ENCODE measurements at places on chromosomes 1 and 21.

DNA sequence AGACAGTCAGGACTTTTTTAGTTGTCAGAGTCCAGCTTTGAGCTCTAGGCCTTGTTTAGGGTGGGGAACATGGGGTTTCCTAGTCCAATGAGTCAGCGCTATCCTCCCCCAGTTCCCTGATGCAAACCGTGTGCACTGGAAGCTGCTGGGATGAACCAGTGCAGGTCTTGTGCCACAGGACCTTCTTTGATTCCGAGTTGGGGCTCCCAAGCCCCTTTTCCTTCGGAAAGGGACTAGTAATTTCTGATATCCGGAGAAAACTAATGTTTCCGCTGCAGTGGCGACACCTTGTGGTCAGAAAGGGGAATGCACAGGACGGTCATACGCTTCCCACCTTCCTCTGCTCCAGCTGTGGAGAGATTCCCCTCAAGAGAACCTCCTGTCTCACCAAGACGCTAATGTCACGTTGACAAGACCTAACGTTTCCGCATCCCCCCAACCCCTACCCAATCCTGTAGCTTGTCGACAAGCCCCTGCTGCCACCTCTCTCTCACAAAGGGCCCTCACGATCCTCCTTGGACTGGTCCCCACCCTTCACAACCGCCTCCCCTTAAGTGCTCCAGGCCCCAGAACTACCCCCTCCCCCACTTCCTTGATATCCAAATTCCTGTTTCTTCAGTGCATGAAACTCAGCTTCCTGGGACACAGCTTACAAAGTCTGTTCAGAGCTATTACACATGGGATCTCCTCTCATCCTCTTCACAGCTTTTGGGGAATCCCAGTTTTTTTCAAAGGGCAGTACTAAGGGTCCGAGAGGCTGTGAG, 30.9 kb downstream of the GPA33 start:
- peak; percentile 55 for DNase-seq

- DNase-seq, result no peak
These were observed 2.1 kb upstream of the CAPN9 start for GRCh38 chr1:230745071-230745470.

- DNase-seq, result no peak
These were observed 45.9 kb downstream of the GPR88 start for GRCh38 chr1:100583827-100584226.

DNA sequence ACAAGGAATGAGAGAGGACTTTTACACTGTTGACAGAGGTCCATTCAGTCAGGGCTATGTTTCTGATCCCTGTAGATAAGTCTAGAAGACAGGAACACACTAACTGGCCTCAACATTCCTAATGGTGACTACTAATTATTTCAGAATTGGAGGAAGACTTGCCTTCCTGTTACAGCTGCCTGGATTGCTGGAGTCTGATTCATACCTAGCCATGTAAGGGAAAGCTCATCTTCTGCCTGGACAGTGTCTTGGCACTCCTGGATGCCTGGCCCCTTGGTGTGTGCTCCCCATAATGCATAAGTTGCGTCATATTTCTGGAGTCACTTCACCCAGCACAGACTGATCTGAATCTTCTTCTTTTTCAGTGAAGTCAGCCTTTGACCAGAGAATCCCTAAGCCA, 326.0 kb upstream of the RUNX1 start:
- peak; percentile 95 for DNase-seq

DNA sequence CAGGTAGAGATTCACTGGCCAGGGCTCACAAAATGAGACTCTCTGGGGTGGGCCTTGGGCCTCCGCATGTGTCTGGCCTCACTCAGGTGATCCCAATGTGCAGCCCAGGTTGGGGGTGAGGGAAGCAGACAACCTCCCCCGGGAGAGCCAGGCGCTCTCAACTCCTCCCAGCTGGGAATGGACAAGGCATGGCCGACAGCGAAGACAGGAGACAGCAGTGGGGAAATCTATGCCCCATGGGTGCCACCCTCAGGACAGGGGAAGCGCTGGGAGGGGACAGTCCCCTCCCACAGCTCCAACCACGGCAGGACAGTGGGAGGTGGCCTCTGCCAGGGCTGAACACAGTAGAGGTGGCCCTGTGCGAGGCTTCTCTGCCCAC, 47.7 kb downstream of the PRDM15 start:
- DNase-seq, result no peak

DNA sequence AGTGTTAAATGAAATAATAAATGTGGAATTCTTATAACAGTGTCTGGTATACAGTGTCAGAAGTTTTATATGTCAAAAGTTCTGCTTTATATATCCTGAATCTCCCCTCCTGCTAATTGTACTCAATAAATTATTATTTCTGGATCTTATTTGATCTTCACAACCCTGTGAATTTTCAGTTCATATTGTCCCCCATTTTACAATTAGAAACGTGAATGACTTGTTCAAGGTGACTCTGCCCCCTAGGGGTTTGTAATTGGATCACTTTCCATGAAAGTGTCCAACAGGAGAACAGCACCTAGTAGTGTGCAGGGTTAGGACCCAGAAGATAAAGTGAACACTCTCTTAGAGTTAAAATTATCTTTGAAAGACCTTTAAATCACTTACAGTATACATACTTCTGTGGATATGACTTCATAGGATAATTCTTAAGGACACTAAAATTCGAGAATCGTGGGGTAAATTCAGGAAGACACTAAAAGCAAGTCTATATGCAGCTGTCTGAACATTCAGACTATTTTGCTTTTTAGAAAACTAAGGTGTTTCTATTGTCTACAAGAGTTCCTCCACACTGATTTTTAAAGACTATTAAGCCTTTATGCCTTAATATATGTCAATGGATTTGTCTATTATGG, 4.5 kb upstream of the DDR2 start:
- DNase-seq, result peak; percentile 50

DNA sequence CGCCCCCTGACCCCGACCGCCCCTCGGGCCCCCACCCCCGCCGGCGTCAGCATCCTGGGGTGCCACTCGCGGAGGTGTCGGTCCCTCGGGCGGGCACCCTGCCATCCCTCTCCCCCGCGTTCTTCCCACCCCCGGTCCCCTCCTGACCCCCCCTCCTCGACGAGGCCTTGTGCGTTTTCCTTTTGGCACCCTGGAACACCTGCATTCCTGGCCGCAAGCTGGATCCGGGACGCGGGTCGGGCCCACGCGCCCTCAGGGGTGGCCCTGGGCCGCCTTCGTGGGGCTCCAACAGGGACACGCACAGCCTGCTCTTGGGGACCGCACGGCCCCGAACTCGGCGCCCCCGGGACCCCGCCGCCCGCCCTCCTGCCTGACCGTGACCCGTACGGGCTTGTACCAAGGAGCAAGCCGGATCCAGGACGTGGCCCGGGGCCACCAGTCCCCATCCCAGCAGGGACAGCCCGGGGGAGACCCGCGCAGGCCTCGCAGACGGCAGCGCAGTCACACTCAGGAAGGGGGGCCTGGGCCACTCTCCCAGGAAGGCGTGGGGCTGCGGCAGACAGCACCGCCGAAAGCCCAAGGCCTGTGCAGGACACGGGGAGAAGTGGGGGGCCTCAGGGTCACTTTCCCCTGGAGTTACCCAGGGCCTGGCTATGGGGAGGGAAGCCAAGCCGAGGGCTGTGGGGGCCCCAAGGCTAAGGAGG, 579 bp upstream of the SLC19A1 start:
- DNase-seq, result no peak

DNA sequence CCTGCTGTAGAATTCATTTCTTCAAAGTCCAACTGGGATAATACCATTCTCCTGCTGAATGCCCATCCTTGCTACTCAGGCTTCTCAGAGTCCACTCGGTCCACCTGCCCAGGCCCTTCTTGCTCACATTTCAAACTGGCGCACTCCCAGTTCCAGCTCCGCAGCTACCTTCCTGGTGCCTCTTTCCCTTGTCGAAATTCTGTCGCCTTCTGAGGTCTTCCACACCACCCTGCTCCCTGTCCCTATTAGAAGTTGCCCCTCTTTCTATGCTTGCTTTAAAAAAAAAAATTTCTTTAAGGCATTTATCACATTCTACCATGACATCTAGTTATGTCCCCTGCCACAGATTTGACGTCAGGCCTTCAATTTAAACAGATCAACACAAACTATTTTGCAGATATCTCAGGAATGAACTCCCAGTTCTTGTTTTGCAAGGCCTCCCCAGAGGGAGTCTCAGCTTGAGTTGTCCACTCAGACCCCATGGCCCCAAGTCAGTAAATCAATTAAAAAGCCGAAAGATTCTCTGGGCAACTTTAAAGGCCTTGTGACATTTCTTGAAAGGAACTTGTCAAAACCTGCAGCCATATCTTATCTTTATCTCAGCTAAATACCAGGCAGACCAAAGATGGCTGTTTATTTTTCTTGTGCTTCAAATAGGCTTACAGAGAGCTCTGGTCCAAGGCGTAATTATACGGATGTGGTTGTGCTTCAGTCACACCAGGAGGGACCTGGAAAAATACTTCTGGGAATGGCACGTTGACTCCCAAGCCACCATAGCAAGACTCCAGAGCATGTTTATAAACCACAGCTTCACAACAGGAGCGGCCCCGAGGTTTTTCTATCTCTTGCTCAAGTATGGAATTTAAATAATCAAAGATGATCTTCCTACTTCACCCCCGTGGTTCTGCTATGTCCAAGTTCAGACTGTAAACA, 2.2 kb downstream of the FAM89A start:
- no peak for DNase-seq

GRCh38 chr1:56287721-56288120, 291.6 kb downstream of the PLPP3 start:
- no peak for DNase-seq

All from fibroblast of upper back skin (primary cell).